ENCODE measurements at places on chromosomes 13 and 19.
A peak's percentile ranks its signal among the peaks of the same experiment; 100 is the strongest.

GRCh38 chr13:113804017-113804702 is 45.1 kb downstream of the TMEM255B start:
- DNase-seq: no peak

DNA sequence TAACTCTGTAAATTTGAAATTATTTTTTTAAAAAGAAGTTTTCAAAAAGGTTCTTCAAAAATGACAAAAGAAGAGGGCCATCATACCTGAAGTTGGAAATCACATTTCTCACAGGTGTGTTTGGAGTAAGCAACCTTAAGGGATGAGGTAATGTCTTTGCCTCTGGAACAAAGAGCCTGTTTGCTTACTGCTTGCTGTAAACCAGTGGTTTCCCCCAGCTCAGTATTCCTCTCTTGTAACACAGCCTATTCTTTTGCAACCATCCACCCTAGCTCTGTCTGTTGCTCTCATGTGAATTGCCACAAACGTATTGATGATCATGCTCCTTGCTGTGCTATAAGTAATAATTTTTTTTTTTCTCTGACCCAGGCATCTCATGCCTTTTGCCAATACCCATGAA is 38.1 kb downstream of the UCHL3 start:
- no peak for DNase-seq

- no peak for DNase-seq
Observed at GRCh38 chr19:41405776-41406175, 8.2 kb downstream of the BCKDHA start.

DNA sequence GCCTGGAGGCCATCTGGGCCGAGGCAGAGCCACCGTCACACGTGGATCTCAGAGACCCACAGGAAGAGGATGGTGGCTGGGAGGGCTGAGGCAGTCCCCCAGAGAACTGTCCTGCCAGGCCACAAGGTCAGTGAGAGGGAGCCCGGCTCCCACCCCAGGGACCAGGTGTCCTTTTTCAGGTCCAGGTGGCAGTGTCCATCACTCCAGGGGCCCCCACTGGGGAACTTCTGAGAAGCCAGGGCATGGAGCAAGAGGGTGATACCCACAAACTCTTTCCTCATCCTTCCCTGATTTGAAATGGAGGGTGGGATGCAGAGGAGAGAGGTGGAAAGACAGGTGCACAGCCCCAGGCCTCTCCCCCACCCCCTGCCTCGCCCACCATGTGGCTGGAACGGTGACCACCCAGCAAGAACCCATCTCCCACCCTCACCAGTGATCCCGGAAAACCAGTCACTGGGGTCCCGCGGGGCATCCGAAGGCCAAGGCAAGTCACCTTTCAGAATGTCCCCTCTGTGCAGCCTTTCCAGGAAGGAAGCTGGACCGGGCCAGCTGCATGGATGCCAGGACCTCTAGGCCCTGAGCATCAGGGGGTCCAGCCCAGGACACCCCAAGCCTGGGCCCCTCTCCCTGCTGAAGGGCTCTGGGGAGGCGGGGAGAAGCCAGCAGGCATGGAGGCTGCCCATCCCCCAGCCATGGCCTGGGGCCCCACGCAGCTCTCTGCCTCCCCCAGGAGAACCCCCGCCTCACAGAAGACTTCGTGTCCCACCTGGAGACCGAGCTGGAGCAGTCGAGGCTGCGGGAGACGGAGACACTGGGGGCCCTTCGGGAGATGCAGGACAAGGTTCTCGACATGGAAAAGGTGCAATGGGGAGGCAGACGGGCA is 14.1 kb downstream of the PRR36 start:
- DNase-seq: no peak

DNA sequence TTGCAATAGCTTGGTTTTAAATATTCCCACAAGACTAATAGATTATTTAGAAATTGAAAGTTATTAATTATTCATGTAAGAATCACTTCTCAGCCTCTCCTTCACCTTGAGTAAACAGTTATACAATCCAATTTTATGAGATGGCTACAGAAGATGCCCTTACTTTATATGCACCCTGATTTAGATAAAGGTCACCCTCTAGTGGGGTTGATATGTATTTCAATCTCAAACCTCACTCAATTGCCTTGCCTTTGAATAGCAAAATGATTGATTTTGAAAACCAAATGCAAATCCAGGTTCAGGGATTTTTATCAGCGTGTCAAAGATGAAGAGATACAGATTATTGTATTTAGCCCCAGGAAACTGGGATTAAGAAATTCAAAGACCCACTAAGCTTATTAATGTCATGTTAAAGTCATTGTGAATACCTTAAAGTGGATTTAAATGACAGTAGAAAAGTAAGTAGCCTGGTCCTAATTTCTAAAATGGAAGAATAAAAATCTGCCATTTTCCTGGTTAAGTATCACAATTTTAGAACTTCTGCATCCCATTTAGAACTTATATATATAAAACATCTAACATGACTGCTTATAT is 305.1 kb downstream of the ITGBL1 start:
- peak; percentile 23 for DNase-seq

GRCh38 chr19:20558571-20558970 is 7.0 kb downstream of the ZNF737 start:
- DNase-seq: peak; percentile 24

- DNase-seq: peak; percentile 20
Observed at GRCh38 chr19:11736696-11737095, 2.0 kb downstream of the ZNF823 start.

GRCh38 chr13:40026174-40026585 is 370.7 kb downstream of the COG6 start:
- peak; percentile 94 for DNase-seq

- DNase-seq: no peak
Observed at GRCh38 chr19:5503598-5503997, 48.4 kb downstream of the ZNRF4 start.

DNA sequence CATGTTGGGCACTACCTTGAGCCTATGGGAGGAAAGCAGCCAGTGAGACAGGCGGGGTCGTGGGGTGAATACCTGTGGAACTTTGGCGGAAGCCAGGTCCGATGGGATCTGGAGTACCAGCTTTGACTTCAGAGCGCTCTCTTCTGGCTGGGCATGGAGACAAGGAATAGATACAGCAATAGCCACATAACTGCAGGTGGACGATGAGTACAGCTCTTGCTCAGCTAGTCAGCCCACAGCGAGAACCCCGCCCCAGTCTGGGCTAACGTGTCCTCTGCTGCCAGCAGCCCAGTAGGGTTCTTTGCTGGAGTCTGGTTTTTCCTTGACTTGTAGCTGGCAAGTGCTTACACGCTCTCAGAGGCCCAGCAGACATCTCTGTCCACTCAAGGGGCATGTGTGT is 83.4 kb downstream of the SIPA1L3 start:
- DNase-seq: no peak

GRCh38 chr19:17648786-17649185 is 39.4 kb downstream of the UNC13A start:
- DNase-seq: no peak
